ENCODE measurements at places on chromosomes 1 and 21. TPM values are rescaled to one million over a fixed set of nuclear protein-coding genes. Genes with fewer than 3 reads are reported as not detected.

Gene ALX3
- total RNA-seq, result not detected

Gene AMY1B
- total RNA-seq, result not detected

Gene CDK18
- total RNA-seq, result 0.58 TPM

Gene NEXN
- total RNA-seq, result 11.6 TPM

Gene CHAF1B
- total RNA-seq, result 1.4 TPM

Gene FCN3
- not detected for total RNA-seq

Gene ELF3
- total RNA-seq, result 2.5 TPM

Gene POLR3C
- 30.3 TPM for total RNA-seq
